HS-5 (cell line): ENCODE measurements at places on chromosomes 2 and 18.
A peak's percentile ranks its signal among the peaks of the same experiment; 100 is the strongest.

DNA sequence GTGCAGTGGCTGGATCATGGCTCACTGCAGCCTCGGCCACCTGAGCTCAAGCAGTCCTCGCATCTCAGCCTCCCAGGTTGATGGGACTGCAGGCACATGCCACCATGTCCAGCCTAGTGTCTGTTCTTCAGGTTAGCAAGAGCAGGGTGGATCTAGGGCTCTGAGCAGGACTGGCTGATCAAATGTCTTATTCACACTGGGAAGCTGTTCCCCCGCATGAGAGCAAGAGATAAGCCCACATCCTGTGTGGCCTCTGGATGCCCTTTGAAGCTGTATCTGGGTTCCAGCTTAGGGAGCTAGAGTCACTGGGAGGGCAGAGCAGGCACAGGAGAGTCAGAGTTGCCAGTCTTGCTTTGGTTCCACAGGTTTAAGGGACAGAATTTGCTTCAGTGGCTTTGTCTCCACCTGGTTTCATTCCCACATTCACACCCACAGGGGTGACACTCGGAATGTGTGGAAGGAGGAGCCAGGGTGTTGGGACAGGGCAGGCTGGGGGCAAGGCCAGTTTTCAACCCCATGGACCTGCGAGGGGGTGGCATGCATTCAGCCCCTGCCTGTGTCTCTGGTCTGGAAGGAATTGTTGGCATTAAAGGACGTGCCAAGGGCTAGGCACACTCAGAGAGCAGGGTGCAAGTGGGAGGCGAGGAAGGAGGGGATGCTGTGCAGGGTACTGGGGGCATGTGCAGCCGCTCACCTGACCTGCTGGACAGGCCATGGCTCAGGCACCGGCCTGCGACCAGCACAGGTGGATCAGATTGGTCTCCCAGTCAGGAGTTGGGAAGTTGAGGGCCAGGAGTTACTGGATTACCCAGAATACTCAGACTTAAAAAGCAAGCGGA is 24.5 kb downstream of the PTPN18 start:
- no peak for DNase-seq

DNA sequence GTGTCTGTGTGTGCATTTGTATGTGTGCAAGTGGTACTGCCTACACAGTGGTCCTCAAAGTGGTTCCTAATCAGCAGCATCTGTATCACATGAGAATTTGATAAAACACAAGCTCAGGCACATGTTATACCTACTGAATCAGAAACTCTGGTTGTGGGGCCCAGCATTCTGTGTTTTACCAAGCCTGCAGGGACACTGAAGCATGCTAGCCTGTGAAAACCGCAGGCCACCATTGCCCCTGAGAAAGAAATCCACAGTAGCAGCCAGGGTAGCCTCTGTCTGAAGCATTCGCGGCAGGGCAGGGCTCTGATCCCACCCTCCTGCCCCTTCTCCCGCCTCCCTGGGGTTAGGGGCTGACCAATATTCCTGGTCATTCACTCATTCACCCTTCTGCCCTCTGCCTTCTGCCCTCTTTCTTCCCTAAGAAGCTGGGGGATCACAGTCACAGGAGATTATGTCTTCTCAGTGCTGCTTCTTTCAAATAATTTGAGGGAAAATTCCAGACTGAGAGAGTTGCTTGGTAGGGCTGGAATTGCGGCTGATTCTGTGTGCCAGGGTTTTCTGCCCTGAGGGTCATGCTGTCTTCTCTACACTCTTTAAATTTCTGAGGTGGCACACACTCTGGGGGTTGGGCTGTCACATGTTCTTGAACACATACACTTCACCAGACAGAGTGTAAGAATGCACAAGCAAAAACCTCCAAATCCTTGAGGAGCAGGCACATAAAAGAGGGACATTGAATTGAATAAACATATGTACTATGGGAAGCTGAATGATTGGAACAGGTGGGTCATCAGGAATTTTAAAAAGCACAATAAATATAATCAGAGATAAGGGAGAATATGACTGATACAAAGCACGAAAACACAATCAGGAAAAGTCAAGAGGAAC is 126.6 kb upstream of the SEC11C start:
- no peak for DNase-seq

DNA sequence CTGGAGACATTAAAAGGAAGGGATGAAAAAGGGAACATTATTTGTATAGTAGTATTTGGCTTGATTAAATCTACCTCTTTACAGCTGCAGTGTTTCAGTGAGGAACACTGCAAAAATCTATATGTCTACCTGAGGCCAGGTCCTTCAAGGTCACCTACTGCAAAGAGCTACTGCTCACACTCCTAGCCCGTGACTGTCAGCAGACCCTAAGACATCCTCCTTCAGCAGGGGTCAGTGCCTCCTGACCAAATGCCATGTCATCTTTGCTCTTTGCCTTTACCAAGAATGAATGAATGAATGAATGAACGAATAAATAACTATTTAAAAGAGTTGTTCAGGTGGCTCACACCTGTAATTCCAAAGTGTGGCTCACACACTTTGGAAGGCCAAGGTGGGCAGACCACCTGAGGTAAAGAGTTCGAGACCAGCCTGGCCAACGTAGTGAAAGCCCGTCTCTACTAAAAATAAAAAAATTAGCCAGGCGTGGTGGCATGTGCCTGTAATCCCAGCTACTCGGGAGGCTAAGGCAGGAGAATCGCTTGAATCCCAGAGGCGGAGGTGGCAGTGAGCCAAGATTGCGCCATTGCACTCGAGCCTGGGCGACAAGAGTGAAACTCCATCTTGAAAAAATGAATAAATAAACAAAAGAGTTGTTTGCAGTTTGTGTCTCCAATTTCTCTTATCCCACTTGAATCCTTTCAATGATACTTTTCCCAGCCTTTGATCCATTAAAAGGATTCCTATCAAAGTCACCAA is 84.3 kb upstream of the GRB14 start:
- DNase-seq: no peak

- peak; percentile 32 for DNase-seq
Measured at GRCh38 chr2:178194600-178195389, 483 bp downstream of the OSBPL6 start.

- DNase-seq: no peak
Measured at GRCh38 chr18:9249254-9249653, 85.3 kb upstream of the TWSG1 start.

GRCh38 chr18:35185771-35186170 is 55.1 kb upstream of the ZNF397 start:
- DNase-seq: no peak

- DNase-seq: no peak
Measured at GRCh38 chr18:62435435-62436031, 87.3 kb upstream of the ZCCHC2 start.

DNA sequence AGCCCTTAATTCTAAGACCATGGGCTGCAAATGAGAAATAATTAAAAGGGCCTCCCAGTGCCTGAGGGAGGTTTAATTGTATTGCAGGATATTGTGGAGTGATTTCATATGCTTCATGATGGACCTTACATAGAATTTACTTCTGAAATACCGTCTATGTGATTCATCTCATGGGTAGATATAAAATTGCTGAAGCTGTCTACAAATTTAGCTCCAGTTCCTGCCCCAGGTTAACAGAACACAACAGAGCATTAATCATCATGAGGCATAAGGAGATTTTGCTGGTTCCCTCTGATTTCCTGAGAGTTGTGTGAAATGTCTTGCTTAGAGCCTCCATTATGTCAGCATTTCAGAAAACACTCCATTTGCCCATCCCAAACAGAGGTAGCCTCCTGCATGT is 770 bp downstream of the UPP2 start:
- peak; percentile 58 for DNase-seq

DNA sequence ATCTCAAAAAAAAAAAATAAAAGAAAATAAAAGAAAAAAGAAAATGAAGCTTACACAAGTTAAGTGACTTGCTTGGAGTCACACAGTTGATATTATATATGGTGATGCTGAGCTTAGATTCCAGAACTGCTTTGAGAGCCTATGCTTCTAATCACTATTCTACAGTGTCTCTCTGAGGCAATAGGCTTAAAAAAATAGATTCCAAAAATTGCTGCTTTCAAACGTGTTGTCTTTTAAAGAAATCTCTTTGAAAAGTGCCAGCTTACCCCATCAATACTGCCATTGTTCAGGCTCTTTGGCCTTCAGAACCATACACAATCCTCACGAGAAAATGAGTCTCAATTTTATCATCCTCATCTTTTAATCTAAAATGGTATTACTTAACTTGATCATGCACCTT is 102.6 kb downstream of the CDK15 start:
- no peak for DNase-seq

DNA sequence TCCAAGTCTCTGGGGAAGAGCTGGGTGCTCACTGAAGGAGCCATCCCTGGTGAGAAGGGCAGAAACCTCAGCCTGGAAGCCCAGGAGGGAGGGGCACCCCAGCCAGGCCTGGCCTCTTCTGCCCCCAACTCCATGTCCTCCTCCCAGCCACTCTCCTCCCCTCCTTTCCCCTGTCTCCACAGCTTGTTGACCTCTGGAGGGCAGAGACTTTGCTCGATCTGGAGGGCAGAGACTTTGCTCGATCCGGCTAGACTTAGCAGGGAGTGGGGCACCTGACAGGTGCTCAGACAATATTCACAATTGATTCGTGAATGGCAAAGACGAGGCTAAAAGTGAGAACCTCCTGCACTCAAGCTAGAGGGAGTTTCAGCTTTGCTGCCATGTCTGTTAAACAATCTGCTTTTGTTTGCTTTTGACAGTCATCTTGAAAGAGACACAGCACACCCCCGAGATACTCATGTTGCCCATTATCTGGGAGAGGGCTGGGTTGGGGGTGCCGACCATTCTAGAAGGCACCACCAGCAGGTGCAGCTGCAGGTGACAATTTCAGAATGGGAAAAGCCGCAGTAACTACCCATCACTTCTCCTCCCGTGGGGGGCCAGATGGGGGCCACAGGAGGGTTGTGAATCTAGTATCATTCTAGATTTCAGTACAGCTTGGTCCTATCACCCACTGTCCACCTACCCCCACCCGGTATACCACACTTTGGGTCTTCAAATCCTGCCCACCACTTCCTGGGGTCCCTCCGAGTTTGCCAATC is 54.8 kb downstream of the DNMT3A start:
- no peak for DNase-seq

DNA sequence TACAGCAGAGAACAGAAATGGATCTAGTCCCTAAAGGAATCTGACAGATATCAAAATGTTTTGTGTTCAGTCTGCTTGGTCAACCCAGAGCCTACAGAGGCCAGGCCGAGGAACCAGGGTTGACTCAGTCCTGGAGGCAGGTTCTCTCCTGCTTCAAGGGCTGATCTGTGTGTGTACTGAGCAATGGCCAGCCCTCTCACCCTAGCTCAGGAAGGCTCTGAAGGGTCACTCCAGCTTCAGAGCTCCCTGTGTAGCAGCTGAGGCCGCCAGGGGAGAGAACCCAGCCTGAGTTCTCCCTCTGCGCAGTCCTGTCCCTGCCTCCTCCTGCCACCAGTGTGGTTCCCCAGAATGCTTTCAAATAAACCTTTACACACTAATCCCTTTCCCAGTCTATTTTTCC is 41.1 kb downstream of the NEURL3 start:
- DNase-seq: no peak
